Adipocyte (in vitro differentiated cells): ENCODE measurements at places on chromosomes 1 and 21.
A peak's percentile ranks its signal among the peaks of the same experiment; 100 is the strongest.

- no peak for DNase-seq
These were observed 85.9 kb upstream of the UBE2U start for GRCh38 chr1:64117492-64117891.

GRCh38 chr1:92957030-92957734 is 4.1 kb downstream of the DIPK1A start:
- no peak for DNase-seq

GRCh38 chr1:70140343-70140742 is 65.0 kb downstream of the LRRC40 start:
- DNase-seq, result peak; percentile 90

GRCh38 chr1:239884796-239885195 is 206.9 kb upstream of the FMN2 start:
- no peak for DNase-seq

GRCh38 chr1:110580244-110580643 is 25.9 kb downstream of the KCNA2 start:
- no peak for DNase-seq

GRCh38 chr1:169548282-169548681 is 38.0 kb downstream of the F5 start:
- DNase-seq, result no peak

- DNase-seq, result no peak
These were observed 384.6 kb downstream of the RRAGC start for GRCh38 chr1:38474738-38475623.

DNA sequence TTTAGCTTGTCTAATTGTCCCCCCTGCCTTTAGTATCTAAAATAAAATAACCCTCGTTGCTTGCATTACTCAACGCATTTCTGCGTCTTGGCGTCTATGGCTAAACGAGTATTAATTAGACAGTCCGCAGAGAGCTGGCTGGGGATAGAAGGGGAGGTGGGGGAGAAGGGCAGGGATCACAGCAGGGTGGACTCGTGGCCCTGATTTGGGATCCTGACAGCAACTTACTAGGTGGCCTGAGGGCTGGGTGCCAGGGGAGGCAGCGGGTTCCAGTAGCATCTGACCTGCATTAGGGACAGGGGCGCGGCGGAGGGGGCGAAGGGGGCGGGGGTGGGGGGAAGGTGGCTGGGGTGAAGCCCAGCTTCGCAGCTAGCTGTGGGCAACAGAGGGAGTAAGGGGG is 1.1 kb upstream of the BACE2 start:
- DNase-seq, result peak; percentile 29

DNA sequence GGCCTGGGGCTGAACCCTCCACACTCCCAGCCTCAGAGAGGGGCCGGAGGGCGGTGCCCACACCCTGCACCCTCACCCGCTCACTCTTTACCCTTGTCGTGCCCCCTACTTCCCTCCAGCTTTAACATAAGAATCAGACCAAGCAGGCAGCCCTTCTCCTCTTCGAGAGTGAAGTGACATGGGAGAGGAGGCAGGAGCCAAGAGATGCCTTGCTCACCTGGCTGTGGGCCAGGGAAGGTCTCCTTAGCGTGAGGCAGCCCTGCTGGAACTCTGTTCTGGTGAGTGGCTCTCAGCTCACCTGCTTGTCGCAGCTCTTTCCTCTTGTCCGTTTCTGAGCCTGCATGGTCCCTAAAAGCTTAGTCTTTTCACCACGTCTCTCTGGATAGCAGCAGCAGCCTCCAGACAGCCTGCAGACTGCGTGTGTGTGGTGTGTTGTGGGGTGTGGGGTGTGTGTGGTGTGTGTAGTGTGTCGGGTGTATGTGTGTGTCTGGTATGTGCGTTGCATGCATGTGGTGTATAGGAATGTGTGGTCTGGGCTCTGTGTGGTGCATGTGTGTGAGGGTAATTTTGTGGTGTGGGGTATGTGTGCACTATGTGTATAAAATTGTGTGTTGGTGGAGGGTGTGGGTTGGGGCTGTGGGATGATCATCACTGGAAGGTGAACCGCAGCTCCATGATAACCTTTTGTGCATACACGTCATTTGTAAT is 86.7 kb downstream of the CCDC185 start:
- DNase-seq, result no peak

- DNase-seq, result peak; percentile 66
These were observed 56.5 kb downstream of the IRF2BP2 start for GRCh38 chr1:234553240-234554188.

DNA sequence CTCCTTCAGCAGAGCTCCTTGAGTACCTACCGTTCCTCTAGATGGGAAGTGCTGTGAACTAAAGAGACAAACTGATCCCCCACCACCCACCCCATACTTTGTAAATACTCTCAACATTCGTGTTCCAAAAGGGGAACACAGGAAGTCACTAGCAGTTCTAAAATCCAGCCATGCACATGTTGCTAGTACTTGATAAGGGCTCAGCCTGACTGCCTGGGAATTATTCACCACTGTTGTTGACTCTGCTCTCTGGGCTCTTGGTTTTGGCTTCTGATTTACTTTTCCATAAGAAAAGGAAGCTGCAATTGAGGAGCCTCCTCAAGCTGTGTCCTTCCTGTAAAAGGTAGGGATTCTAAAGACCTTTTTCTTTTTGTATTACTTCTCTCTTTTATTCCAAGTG is 67.5 kb downstream of the IVNS1ABP start:
- DNase-seq, result no peak

- DNase-seq, result no peak
These were observed 22.2 kb upstream of the KCNJ15 start for GRCh38 chr21:38234395-38235142.

DNA sequence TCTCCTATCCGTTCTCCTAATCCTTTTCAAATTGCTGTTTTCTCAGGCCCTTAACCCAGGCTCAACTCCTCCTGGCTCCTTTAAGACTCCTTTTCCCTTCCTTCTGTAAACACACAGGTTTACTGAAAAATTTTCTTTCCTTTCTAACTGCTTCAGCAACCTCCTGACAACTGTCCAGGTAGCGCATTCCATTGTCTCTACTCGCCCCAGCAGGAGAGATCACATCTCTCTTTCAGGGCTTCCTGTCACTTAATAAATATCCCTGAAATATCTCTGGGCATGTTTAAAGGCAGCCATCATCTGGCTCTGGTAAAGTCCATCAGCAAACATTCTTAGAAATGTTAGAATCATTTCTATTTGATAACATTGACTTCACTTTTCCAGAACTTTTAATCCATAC is 211.2 kb upstream of the PTBP2 start:
- DNase-seq, result no peak

DNA sequence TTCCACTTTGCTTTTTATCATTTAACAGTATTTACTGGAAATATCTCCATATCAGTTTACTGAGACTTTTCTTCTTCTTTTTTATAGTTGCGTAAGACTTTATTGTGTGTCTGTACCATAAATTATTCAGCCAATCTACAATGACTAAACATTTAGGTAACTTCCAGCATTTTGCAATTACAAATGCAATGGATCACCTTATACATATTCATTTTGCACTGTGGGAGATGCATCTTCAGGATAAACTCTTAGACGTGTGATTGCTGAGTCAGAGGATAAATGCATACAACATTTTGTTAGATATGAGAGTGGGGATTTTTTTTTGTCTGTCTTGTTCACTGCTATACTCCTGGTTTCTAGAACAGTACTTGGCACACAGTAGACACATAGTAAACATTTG is 95.7 kb upstream of the GCLM start:
- DNase-seq, result no peak

- DNase-seq, result no peak
These were observed 89.5 kb downstream of the COLGALT2 start for GRCh38 chr1:183947988-183948387.

- peak; percentile 88 for DNase-seq
These were observed 71.0 kb downstream of the PDE9A start for GRCh38 chr21:42724226-42724920.

- DNase-seq, result no peak
These were observed 61.8 kb upstream of the USH2A start for GRCh38 chr1:216485042-216485441.

- peak; percentile 87 for DNase-seq
These were observed 33.7 kb downstream of the TTC39A start for GRCh38 chr1:51296383-51297357.

DNA sequence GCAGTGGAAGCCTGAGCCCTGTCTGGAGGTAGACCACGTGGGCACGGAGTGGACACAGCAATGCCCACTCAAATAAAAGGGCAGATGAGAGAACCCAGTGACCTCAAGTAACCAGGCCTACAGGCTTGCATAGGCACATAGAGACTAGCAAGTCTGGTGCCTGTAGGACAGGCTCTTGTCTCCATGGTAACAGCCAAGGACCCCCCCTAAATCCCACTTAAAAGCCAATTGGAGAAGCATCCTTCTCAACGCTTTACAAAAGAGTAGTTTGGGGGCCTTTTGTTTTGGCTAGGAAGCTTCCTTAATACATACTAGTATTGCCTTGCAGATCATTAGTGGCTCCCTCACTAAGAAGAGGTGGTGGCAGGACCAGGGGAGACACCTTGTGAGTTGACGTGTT is 63.9 kb downstream of the VWA5B1 start:
- no peak for DNase-seq

- DNase-seq, result peak; percentile 55
These were observed 145.0 kb upstream of the DNAH14 start for GRCh38 chr1:224784265-224785039.

- no peak for DNase-seq
These were observed 3.9 kb upstream of the LEFTY2 start for GRCh38 chr1:225944951-225945350.

DNA sequence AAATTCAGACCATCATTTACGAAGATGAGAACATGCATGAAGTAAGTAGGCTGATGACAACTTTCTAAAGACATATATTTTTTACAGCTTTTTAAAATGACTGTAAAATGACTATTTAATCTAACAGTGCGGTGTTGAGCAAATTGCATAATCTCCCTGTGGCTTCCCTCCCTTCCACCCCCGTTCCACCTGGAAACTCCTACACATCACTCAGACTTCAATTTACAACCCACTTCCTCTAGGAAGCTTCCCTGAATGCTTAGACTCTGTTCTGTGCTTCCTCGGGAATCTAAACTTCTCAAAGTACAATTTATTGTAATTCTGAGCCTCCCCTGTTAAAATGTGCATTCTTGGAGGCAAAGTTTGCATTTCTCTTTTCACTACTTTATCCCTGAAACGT is 354.9 kb downstream of the DPYD start:
- no peak for DNase-seq

- DNase-seq, result peak; percentile 88
These were observed 33.0 kb downstream of the SH3BGR start for GRCh38 chr21:39484711-39485276.

- DNase-seq, result no peak
These were observed 28.5 kb upstream of the PTGS2 start for GRCh38 chr1:186708694-186709097.

DNA sequence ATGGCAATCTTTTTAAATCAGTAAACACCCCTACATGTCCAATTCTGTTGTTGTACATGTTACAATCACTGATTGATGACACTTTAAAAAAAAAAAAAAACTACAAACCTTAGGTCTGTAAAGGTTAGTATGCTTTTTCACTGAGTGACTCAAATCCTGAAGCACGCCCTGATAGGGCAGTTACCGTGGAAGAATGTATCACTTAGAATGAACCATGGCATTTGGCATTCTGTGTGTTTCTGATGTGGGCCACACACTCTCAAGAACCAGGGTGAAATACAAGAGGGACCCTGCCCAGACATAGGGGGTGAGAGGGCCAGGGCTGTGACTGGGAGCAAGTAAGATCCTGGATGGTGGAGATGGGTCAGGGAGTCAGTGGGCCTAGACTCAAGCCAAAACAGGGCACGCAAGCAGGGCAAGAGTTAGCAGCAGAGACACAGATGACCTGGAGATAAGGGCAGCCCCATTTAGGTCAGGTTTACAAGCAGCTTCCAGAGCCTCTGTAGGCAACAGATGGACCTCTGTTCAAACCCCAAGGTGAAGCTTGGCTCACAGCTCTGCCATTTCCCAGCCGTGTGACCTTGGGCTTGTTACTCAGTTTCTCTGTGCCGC is 47.6 kb upstream of the DMRTB1 start:
- no peak for DNase-seq

DNA sequence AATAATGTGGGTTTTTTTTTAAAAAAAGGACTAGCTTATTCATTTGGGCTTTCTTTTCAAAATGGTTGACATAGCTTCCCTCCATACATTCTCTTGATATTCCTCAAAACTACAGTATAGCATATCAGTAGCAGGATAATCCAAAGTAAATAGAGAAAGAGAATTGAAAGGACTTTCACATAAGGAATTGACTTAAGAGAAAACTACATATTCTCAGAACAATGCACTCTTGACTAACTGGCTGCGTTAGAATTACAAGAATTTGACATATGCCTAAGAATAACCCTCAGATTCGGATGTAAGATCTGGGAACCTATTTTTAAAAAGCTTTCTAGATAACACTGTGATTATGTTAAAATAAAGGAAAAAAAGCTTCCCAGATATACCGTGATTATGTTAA is 3.1 kb downstream of the PRKAB2 start:
- DNase-seq, result peak; percentile 18

- no peak for DNase-seq
These were observed 91.7 kb upstream of the IVNS1ABP start for GRCh38 chr1:185408700-185409270.

- no peak for DNase-seq
These were observed 1157.2 kb upstream of the ADGRL4 start for GRCh38 chr1:80163686-80164085.

DNA sequence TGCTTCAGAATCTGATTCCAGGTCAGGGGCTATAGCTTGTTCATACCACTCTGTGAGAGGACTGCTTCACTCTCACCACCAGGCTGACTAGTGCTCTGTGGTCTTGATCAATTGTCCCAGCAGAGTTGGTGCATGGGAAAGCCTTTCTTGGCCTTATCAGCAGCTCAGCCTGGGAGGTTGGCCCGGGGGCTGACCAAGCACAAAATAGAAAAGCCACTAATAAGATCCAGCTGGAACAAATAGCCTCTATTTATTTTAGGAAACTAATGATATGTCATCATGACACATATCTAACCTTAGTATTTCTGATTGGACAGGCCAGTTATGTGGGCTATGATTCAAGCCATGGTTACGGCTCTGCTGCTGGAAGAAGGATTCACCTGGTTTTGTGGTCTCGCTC is 134.2 kb downstream of the GDAP2 start:
- peak; percentile 18 for DNase-seq

GRCh38 chr1:212637902-212638301 is 29.3 kb downstream of the ATF3 start:
- DNase-seq, result peak; percentile 49

DNA sequence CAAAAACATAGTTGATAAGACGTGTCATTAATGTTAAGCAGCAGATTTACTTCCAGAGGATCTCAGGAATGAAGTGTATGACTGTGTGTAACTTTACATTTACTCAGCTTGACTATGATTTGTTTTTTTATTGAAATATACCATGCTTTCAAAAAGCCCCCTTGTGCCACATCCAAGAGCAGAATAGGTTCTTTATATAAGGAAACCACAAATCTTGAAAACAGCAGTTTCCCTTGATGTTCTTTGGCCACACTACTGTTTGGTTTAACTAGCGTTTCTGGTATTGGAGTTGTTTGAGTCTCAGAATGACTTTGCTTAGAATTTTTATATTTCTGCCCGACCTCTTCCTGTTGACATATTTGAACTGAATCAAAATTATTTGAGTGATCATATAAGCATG is 25.0 kb downstream of the LRRC8C start:
- DNase-seq, result no peak

- no peak for DNase-seq
These were observed 13.0 kb downstream of the MRAP start for GRCh38 chr21:32311621-32312020.

- no peak for DNase-seq
These were observed 41.4 kb upstream of the KIF1B start for GRCh38 chr1:10168912-10169514.
